ENCODE measurements at places on chromosomes 6 and 20.

GRCh38 chr6:75044846-75045245 lies 161.0 kb downstream of the COL12A1 start:
- DNase-seq: no peak

DNA sequence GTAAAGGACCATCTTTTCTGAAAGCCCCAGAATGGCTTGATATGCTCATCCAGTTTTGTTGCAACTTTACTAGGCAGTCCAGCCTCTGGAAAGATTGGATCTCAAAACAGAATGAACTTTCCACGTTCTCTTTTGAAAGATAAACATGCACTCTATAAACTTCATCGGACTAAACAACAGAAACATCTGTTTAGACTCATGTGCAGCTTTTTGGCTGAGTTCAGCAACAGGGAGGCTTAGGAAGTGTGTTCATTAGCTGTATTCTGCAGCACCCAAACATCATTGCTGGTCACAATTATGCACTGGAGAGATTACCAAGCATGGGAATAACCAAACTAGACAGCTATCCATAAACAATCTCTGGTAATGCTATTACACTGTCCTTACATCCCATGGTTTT lies 180.5 kb downstream of the TENT5A start:
- no peak for DNase-seq

DNA sequence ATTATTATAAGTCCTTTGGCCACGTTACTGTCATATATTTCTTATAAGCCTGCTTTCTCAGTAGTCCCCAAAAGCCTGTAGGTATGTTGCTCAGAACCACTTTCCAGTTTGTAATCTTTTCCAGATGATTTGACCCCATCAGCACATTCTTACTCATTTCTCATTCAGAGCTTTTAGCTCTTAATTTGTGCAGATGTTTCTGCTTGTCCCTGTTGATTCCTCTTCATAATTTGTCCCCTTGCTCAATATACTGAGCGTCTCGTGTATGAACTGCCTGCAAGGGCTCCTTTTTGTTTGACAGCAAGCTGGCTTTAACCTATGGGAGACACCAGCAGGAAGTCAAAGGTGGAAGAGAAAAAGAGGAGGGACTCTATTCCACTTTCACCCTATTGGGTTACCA lies 733.8 kb upstream of the GJE1 start:
- no peak for DNase-seq

- no peak for DNase-seq
Observed at GRCh38 chr6:6975459-6976111, 132.2 kb upstream of the RREB1 start.

GRCh38 chr20:29299811-29300578 lies 1957.5 kb upstream of the DEFB115 start:
- DNase-seq: no peak

DNA sequence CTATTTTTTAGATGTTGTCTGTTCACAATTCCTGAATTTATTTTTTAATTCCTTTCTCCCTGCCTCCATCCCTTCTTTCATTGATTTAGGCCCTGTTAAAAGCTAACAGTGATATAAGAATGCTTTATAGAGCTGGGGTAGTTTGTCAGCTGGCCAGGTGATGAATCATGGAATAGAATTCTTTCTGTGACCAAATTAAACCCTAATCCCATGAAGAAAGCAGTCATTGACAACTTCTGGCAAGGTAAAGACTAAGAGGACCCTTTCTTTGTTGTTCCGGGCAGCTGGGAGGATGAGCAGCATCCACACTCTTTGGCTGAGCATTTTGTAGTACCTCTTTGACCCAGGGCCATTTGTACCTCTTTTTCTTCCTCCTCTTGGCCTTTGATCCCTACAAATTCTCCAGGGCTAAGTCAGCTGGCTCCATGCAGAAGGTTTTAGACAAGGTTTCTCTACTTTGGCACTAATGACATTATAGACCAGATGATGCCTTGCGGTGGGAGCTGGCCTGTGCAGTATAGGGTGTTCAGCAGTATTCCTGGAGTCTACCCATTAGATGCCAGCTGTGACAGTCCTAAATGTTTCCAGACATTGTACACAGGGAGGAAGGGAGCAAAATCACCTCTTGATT lies 102.9 kb downstream of the SLX4IP start:
- DNase-seq: no peak

GRCh38 chr20:19253916-19254820 lies 41.7 kb downstream of the SLC24A3 start:
- no peak for DNase-seq

DNA sequence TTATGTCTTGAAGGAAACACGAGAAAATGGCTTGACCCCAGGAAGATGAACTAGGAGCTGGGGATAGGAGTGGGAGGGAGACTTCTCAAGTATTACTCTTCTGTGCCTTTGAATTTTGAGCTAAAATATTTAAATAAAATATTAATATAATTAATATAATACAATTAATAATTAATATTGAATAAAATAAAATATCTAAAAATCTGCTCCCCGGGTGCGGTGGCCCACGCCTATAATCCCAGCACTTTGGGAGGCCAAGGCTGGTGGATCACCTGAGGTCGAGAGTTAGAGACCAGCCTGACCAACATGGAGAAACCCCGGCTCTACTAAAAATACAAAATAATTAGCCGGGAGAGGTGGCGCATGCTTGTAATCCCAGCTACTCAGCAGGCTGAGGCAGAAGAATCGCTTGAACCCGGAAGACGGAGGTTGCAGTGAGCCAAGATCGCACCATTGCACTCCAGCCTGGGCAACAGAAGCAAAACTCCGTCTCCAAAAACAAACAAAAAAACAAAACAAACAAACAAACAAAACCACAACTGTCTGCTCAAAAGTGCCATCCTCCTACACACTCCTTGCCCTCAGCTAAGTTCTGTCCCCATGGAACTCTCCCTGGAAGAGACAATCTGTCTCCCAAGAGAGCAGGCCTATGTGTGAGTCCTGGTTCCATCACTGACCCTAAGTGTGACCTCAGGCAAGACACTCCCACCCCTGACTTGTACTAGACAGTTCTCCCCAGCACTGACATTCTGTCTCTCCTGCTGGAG lies 13.7 kb upstream of the TRIB3 start:
- no peak for DNase-seq

GRCh38 chr20:57704245-57704644 lies 5.6 kb downstream of the PMEPA1 start:
- no peak for DNase-seq

DNA sequence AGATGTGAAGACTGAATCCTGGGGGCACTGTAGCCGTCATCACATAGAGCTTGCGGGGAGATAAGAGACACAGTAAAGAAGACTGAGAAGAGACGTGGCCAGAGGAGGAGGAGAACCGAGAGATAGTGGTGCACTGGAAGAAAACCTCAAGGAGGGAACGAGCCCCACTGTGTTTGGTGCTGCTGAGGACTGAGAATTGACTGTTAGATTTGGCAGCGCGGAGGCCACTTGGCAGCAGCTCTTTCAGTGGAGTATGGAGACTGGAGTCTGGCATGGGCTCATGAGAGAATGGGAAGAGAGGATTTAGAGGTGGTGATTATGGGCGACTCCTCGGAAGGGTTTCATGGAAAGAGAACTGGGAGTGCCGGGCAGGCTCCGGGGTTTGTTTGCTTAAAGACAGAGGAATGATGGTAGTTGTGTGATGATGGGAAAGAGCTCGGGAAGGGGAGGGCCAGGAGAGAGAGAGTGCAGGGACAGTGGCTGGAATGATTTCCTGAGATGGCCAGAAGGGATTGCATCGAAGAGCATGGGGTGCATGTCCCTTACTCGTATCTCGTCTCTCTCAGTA lies 18.0 kb downstream of the CDYL start:
- DNase-seq: no peak

DNA sequence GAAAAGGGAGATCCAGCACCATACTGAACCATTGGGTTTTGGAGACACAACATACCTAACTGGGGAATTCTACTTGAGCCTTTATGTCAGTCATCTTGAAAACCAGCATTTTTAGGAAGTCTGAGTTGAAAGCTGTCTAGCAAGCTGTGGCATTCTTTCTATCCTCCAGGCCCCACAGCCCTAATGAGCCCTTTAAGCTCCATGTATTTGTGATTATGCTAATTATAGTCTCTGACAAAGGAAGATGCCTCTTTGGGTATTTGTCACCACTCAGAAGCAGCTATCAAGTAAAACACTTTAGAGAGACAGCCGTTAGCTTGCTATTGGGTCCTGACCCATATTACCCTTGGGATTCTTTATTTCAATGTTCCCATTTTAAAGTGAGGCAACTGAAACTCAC lies 159.5 kb upstream of the MANEA start:
- no peak for DNase-seq

GRCh38 chr20:63264519-63264918 lies 8.1 kb upstream of the ARFGAP1 start:
- no peak for DNase-seq

GRCh38 chr6:53647462-53648094 lies 18.0 kb downstream of the KLHL31 start:
- no peak for DNase-seq

DNA sequence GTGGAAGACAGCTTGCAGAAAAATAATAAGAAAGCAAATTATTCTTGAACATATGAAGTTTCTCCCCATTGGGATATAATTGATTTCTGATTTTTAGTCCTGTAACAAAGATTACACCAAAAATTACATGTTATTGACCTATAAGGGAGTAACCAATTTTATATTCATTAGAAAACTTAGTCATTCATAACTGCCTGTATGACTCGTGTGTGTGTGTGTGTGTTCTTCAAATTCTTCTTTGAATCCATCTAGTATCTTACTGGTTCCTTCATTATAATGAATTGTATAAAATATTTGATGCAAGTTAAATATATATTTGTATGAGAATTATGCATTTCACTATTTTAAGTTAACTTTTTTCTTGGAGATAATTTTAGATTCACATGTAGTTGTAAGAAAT lies 310.4 kb downstream of the HAO1 start:
- no peak for DNase-seq

DNA sequence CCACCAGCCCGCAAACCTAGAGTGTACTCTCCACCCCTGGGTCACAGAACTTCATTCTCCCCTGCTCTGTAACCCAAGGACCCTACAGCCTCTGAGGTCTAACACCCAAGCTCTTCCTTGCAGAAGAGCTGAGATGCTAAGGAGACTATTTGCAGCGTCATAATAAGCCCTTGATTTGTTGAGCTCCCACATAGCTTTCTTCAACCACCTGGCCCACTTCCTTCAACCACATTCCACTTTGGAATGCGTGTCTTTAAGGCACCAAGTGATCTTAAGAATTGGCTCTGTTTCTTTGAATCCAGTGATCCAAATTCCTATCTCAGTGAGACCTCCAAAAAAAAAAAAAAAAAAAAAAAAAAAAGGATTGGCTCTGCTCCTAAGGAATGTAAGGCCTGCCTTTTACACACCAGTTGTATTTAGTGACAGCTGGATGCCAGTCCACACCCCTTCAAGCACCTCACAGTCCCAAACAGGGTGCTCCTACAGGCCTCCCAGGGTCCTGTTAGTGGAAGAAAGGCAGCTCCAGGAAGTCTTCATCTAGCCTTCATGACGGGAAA lies 106.2 kb downstream of the UBE3D start:
- DNase-seq: no peak

DNA sequence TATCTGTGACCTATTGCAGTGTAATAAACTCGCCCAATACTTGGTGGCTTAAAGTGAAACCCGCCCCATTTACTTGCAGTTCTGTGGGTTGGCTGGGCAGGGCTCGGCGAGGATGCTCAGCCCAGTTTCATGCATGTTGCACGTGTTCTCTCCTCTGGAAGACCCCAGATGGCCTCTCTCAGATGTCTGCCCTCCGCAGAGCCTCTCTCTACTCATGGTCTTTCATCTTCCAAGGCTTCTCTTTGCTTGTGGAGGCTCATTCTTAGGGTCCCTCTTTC lies 251.4 kb downstream of the SOD2 start:
- DNase-seq: no peak

DNA sequence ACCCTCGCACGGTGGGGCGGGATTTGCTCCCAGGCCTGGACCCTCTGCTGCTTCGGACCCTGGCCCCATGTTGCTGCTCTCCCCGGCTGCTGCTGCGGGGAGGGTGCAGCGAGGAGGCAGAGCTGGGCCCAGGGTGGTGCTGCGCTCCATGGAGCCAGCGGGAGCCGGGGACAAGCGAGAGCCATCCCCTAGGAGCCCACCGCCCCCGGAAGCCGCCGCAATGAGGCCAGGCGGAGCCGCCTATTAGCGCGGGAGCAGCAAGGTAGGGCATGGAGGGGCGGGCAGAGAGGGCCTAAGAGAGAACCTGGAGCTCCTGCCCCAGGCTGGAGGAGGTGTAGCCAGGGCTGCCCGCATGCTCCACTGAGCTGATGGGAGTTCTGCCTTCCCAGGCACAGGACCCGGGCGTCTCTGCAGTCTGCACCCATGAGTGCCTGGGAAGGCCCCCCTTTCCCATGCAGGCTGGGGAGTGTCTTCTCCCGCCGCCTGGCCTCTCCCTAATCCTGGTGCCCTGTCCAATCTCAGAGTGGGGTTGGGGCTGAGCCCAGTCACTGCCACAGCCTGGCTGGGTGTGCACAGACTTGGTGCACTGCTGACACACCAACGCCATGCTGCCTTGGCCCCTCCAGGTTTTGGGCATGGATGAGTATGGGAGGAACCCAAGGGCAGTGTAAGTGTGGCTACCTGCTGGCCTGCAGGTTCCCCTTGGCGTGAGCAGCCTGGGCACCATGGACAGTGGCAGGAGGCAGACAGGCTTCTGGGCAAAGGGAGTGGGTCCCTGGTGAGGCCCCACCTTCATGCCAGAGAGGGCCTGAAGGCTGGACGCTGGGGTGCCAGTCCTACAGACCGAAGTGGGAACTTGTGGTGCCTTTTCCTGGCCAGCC lies 360.6 kb upstream of the MAP3K7 start:
- DNase-seq: no peak
